GM10248 (cell line): ENCODE measurements at places on chromosomes 5 and 9.

DNA sequence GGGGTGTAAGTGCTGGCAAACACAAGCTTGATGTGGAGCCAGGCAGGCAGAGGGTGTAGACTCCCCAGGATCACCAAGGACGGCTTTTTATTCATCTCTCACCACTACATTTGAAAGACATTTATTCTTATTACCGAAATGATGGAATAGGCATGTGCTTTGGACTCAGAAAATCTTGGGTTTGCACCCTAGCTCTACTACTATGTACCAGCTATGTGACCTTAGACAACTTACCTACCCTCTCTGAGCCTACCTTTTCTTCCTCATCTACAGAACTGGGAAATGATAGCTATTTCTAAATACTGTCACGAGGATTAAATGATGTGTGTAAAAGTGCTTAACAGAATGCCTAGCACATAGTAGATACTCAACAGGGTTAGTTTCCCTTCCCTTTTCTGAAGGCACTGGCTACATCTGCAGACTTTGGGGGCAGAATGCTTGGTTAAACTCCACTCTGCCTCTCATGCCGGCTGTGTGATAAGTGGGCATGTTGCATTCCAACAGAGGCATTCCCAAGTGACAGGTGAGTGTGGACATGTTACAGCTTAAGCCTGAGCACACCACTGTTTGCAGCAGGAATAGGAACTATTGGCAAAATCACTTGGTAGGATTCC is 94.8 kb downstream of the SLC1A3 start:
- DNase-seq = peak; percentile 47

DNA sequence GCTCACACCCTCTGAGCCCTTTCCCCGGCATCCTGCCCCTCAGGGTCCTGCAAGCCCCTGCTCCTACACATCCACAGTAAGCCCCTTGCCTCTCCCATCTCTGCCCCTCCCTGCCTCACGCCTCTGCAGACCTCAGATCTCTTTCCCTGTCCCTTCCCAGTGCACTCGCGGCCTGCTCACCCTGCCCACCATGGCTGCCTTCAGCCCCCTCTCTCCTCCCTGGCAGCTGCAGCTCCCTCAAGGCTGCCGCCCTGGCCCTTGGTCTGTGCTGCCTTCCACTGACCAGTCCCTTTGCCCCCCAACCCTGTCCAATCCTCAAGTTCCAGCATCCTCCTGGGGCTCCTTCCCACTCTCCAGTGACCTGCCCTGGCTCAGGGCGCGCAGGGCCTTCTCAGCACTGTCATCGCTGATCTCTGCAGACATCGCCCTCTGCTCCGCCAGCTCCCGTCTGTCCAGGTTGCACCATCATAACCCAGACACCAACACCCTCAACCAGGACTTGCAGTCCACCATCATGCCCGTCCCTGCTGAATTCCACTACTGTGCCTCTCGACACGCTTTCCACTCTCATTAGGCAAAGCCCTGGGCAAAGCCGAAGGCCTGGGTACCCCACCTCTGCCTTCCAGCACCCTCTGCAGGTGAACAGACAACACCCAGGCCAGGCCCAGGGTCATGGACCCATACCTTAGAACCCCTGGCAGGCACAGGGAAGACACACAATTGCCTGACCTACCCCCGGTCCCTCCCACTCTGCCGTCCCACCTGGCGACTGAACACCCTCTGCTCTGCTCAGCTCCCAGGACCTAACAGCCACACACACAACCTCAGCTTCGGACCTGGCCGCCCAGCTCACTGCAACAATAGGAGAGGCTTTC is 97.8 kb upstream of the RUFY1 start:
- no peak for DNase-seq

- DNase-seq = no peak
Measured at GRCh38 chr5:111582993-111583601, 70.8 kb upstream of the STARD4 start.

GRCh38 chr5:177491429-177491945 is 5.9 kb downstream of the PDLIM7 start:
- DNase-seq = peak; percentile 59

GRCh38 chr5:83589786-83590185 is 118.2 kb downstream of the VCAN start:
- DNase-seq = no peak

GRCh38 chr9:71755230-71755629 is 13.1 kb downstream of the CEMIP2 start:
- DNase-seq = no peak

DNA sequence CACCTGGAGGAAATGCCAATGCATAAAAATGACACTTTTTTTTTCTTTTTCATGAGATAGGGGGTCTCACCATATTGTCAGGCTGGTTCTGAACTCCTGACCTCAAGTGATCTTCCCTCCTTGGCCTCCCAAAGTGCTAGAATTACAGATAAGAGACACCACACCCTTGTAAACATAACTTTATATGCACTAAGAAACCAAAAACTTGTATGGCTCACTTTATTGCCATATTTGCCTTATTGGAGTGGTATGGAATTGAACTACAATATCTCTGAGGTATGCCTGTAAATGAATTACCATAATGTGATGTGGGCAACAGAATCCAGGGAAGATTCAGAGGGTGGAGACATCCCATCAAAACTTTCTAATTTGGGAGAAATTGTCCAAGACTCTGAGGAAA is 113.9 kb downstream of the UGCG start:
- no peak for DNase-seq

GRCh38 chr9:97109194-97109811 is 70.4 kb upstream of the CTSV start:
- DNase-seq = peak; percentile 44

DNA sequence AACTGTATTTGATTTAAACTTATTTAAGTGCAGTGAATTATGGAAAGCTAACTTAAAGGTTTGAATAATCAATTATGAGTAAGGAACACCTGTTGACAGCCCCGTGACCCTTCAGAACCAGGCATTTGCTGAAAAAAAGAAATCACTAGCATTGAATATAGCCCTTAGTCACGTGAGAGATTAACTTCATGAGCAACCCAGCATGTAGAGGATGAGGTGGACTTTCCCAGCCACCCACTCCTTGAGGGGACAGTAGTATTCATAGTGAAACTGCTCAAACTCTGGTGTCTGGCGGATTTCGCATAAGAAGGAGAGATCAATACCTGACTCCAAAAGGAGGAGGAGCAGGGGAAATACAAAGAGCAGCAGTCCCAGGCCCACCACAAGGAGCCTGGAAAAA is 184.8 kb upstream of the RASEF start:
- DNase-seq = peak; percentile 37

- peak; percentile 15 for DNase-seq
Measured at GRCh38 chr9:7342229-7342628, 457.3 kb downstream of the DMAC1 start.

DNA sequence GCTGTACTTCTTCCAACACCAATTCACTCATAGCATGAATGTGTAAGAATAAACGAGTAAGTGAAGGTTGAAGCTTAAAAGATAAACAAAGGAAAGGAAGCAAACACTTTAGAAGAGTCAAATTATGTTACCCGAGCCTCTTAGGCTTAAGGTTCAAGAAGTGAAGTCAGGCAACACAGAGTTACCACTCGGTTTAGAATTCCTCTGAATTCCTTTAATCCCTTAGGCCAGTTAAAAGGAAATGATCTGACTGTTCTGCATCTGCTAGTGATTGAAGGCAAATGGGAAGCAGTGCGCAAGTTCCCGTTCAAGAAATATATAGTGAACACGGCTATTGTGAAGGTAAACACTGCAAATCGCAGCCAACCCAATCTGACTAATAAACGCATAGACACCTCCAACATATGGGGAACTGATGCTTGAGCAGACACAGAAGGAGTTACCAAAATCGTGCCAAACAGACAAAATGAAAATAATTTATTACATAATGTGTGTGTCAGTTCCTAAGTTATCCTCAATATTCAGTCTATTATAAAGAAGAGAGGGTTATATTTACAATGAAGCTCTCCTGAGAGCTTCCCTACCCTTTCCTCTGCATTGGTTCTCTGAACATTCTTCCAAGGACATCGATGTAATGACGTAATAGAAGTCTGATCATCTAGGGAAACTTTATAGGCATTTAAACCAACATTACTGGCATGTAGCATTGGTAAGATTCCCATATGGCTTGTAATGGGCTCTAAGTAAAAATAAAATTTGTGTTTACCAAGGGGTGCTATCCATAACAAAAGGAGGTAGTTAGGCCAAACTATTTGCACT is 837.1 kb upstream of the ZNF608 start:
- no peak for DNase-seq

GRCh38 chr5:124907098-124907644 is 160.7 kb upstream of the ZNF608 start:
- no peak for DNase-seq

GRCh38 chr9:136078498-136079011 is 16.5 kb downstream of the NACC2 start:
- DNase-seq = no peak

GRCh38 chr9:127767909-127768331 is 10.5 kb downstream of the SH2D3C start:
- no peak for DNase-seq

GRCh38 chr9:28502741-28503140 is 929.5 kb upstream of the C9orf72 start:
- no peak for DNase-seq

GRCh38 chr5:139272471-139273321 is 20.8 kb upstream of the MATR3 start:
- DNase-seq = no peak

- no peak for DNase-seq
Measured at GRCh38 chr5:157993986-157994691, 135.2 kb upstream of the CLINT1 start.
